ENCODE measurements at places on chromosomes 5 and 9.
A peak's percentile ranks its signal among the peaks of the same experiment; 100 is the strongest.

DNA sequence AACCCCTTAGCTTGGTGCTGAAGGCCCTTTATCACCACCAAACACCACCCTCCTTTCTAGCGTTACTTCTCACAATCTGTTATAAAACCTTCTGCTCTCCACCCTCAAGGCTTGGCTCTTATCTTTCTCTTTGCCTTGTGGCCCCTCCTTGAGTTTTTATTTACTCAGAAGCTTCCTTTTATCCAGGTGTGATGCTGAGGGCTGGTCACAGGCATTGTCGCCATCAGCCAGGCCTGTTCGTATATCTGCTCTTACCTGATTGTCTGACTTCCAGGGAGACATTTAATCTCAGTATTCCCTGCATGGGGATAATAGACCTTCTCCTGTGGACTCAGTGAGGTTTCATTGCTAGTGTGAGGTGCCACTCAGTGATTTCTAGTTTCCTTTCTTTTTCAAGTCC is 34.2 kb downstream of the MEGF10 start:
- DNase-seq: no peak

DNA sequence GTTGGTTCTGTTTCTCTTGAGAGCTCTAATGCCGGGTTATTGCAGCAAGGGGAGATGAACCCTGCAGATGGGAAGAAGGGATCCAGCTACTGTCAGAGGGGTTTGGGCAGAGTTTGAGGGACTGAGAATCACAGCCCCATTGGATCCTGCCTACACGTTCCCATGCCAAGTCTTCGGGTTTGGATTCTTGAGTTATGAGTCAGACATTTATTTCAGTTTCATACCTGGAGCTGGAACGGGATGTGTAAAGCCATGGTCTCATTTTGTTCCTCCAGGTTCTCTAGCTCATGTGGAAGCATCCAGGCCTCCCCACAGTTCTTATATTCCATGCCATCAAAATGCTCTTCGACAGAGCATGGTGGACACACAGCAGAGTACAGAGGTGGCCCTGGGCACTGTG is 275.4 kb upstream of the IRX4 start:
- no peak for DNase-seq

DNA sequence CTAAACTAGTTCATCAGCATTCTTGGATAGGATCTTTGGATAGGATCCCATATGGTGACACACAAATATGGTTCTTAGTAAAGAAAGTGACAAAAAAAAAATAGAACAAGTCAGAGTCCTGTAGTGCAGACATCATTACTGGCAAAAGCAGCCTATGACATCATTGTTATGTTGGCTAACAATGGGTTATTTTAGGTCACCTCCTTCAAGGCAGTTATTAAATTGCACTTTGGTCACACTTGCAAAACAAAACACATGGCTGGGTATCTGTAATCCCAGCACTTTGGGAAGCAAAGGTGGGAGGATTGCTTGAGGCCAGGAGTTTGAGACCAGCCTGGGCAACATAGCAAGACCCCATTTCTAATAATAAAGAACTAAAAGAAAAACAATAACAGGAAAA is 185.9 kb downstream of the KIAA0825 start:
- no peak for DNase-seq

GRCh38 chr5:168066536-168067208 is 224.8 kb upstream of the WWC1 start:
- no peak for DNase-seq

- DNase-seq: no peak
Measured at GRCh38 chr9:91929331-91929730, 20.7 kb downstream of the ROR2 start.

GRCh38 chr5:137392261-137392660 is 106.9 kb downstream of the SPOCK1 start:
- DNase-seq: no peak

- peak; percentile 55 for DNase-seq
Measured at GRCh38 chr9:95509851-95510708, 6.7 kb downstream of the PTCH1 start.

DNA sequence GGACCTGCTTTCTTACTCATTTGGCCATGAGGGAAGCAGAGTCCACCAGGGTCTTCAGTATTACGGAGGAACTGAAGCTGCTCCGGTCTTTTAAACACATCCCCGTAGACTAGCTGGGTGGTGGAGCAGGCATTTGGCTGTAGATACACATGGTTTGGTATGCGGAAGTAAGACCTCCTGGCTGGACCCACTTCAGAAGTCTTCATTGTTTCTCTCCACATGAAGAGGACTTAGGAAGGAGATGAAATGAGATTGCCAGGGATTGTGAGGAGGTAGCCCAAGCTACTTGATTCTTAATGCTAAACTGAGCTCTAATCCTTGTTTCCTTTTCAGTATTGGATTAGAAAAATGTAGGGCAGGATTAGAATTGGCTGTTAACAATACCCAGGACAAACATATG is 32.9 kb downstream of the STXBP1 start:
- DNase-seq: no peak

DNA sequence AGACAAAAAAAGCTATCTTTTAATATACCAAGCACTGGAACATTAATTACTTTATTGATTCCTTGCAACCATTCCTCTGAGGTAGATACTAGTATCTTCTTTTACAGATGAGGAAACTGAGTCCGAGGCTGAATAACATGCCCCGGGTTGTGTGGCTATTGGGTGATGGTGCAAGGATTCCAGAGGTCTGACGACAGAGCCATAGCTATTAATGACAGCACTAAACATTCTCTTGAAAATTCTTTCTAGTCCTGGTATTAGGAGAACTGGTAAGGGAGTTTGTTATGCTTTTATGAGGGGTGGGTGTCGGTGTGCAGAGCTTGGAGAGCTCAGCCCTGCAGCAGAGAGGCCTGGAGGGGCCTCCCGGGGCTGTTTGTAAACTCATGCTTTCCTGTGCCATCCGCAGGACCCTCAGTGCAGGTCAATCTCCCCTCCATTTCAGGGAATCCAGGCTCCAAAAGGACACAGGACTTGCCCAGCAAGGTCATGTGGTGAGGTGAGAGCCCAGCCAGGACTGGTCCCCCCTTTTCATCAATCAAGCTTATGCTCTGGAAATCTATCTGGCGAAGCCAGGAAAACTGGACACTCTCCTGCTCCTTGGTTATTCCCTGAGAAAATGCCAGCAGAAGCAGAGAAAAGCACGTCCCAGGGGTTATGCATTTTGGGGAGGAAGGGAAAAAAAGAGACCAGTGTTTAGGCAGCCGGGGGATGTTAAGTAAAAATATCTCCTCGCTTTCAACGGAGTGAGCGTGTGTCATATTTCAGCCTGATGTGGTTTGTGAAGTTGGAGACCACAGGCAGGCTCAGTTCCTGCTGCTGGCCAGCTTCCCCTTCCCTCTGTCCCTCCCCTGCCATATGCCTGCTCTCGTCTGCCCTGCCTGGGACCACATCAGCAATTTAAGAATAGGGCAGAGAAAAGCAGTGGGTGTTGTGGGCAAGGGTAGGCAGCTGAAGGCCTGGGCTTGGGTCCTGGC is 3.7 kb downstream of the GSN start:
- DNase-seq: no peak

DNA sequence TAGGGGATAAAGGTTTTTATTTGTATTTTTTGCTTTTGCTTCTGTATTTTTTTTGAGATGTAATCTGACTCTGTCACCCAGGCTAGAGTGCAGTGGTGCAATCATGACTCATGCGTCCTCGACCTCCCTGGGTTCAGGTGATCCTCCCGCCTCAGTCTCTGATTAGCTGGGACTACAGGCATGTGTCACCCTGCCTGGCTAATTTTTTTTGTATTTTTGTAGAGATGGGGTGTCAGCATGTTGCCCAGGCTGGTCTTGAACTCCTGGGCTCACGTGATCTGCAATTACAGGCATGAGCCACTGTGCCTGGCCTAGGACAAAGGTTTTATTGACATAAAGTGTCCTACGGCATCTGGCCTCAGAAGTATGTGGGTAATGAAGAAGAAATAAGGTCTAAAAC is 297.1 kb upstream of the C9orf72 start:
- no peak for DNase-seq

Data from HAP-1 (cell line).